ENCODE measurements at places on chromosomes 6 and 20. TPM values are rescaled to one million over a fixed set of nuclear protein-coding genes. Genes with fewer than 3 reads are reported as not detected.

RNF182 gene
- total RNA-seq = under 0.01 TPM

DAAM2 gene
- total RNA-seq = 0.38 TPM

RIPPLY2 gene
- total RNA-seq = not detected

COL21A1 gene
- 0.85 TPM for total RNA-seq

GPLD1 gene
- total RNA-seq = 0.18 TPM

C6orf47 gene
- total RNA-seq = 21.0 TPM

AVP gene
- not detected for total RNA-seq

MOCS1 gene
- 9.3 TPM for total RNA-seq

ACOT8 gene
- total RNA-seq = 25.8 TPM

ABHD16B gene
- not detected for total RNA-seq

IFT52 gene
- total RNA-seq = 31.3 TPM

VWA7 gene
- total RNA-seq = 0.09 TPM

TRIM40 gene
- not detected for total RNA-seq

HBS1L gene
- total RNA-seq = 133 TPM

RALGAPA2 gene
- 24.7 TPM for total RNA-seq

SNPH gene
- 7.6 TPM for total RNA-seq

FOXA2 gene
- total RNA-seq = not detected

RSPH4A gene
- 0.18 TPM for total RNA-seq

IPCEF1 gene
- total RNA-seq = 0.09 TPM

BACH2 gene
- 0.27 TPM for total RNA-seq

CDKAL1 gene
- 19.7 TPM for total RNA-seq

TAGAP gene
- not detected for total RNA-seq

NT5DC1 gene
- total RNA-seq = 3.9 TPM

SMPDL3A gene
- 3.5 TPM for total RNA-seq

ELOVL2 gene
- total RNA-seq = not detected

NCOA5 gene
- 12.1 TPM for total RNA-seq

MUC21 gene
- not detected for total RNA-seq

TMX4 gene
- total RNA-seq = 10.7 TPM

RIPOR3 gene
- total RNA-seq = under 0.01 TPM

FAM83C gene
- not detected for total RNA-seq

All from endothelial cell of coronary artery (primary cell).